ENCODE measurements at places on chromosomes 13 and 19.

- no peaks in the 10 kb centered on the region for H3K4me1 ChIP-seq
- no peaks in the 10 kb centered on the region for H3K36me3 ChIP-seq
- DNase-seq = no peak
- H3K27me3 ChIP-seq = no peaks in the 10 kb centered on the region
Measured at GRCh38 chr13:79306650-79307049, 99.4 kb downstream of the RBM26 start.

GRCh38 chr13:40137400-40137799 lies 481.9 kb downstream of the COG6 start:
- peaks cover 6% of the 10 kb centered on the region for H3K4me1 ChIP-seq
- H3K36me3 ChIP-seq = no peaks in the 10 kb centered on the region

- H3K27ac ChIP-seq = no peak overlapping the region
- no peaks in the 10 kb centered on the region for H3K27me3 ChIP-seq
Measured at GRCh38 chr19:55676383-55676782, 1.4 kb downstream of the EPN1 start.

DNA sequence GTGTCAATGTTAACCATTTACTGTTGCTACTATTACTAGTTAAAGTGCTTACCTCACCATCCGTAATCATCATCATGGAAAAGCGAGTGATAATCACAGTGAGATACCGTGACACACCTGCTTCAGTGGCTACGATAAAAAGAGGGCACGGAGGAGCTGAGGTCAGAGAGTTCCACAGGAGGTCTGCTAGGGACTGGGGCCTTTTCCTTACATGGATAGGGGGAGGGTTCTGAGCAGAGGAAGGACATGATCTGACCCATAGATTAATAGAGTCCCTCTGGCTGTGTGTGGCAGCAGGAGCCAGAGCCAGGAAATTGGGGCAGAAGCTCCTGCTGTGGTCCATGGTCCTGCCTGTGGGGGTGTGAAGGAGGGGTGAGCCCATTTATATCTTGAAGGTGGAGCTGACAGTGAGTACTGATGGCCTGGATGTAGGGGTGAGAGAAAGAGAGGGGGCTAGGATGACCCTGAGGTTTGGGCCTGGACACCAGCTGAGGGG lies 136.7 kb downstream of the SIPA1L3 start:
- no peaks in the 10 kb centered on the region for H3K36me3 ChIP-seq
- H3K4me3 ChIP-seq = no peak overlapping the region
- H3K4me1 ChIP-seq = no peaks in the 10 kb centered on the region
- DNase-seq = no peak
- no peak overlapping the region for H3K27ac ChIP-seq

- H3K27me3 ChIP-seq = no peaks in the 10 kb centered on the region
- H3K27ac ChIP-seq = no peak overlapping the region
- H3K4me3 ChIP-seq = no peak overlapping the region
- peaks cover 3% of the 10 kb centered on the region for H3K4me1 ChIP-seq
- no peaks in the 10 kb centered on the region for H3K36me3 ChIP-seq
Measured at GRCh38 chr13:44815623-44816022, 173.6 kb downstream of the NUFIP1 start.

DNA sequence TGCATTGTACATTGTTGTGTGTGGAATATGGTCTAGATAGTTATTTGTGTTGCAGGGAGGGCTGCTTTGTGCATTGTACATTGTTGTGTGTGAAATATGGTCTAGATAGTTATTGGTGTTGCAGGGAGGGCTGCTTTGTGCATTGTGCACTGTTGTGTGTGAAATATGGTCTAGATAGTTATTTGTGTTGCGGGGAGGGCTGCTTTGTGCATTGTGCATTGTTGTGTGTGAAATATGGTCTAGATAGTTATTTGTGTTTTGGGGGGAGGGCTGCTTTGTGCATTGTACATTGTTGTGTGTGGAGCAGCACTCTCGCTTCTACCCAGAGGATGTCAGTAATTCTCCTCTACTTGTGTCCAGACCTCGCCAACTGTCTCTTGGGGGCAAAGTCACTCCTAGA lies 36.3 kb upstream of the ZNF835 start:
- no peak overlapping the region for H3K4me3 ChIP-seq
- DNase-seq = no peak
- peaks cover 8% of the 10 kb centered on the region for H3K36me3 ChIP-seq
- H3K4me1 ChIP-seq = no peaks in the 10 kb centered on the region

- peaks cover 9% of the 10 kb centered on the region for H3K27me3 ChIP-seq
- no peak for DNase-seq
- no peak overlapping the region for H3K27ac ChIP-seq
- H3K36me3 ChIP-seq = peaks cover 15% of the 10 kb centered on the region
- H3K4me1 ChIP-seq = peaks cover 4% of the 10 kb centered on the region
Measured at GRCh38 chr13:95636853-95637252, 7.7 kb downstream of the DZIP1 start.

- H3K4me1 ChIP-seq = peaks cover 56% of the 10 kb centered on the region
- H3K27ac ChIP-seq = no peak overlapping the region
- no peak overlapping the region for H3K4me3 ChIP-seq
- no peaks in the 10 kb centered on the region for H3K36me3 ChIP-seq
- H3K27me3 ChIP-seq = no peaks in the 10 kb centered on the region
Measured at GRCh38 chr19:10233946-10234345, 2.8 kb upstream of the S1PR2 start.

- H3K27ac ChIP-seq = no peak overlapping the region
- peaks cover 54% of the 10 kb centered on the region for H3K36me3 ChIP-seq
- no peak for DNase-seq
- no peaks in the 10 kb centered on the region for H3K27me3 ChIP-seq
Measured at GRCh38 chr13:51380269-51380668, 40.8 kb downstream of the SERPINE3 start.

DNA sequence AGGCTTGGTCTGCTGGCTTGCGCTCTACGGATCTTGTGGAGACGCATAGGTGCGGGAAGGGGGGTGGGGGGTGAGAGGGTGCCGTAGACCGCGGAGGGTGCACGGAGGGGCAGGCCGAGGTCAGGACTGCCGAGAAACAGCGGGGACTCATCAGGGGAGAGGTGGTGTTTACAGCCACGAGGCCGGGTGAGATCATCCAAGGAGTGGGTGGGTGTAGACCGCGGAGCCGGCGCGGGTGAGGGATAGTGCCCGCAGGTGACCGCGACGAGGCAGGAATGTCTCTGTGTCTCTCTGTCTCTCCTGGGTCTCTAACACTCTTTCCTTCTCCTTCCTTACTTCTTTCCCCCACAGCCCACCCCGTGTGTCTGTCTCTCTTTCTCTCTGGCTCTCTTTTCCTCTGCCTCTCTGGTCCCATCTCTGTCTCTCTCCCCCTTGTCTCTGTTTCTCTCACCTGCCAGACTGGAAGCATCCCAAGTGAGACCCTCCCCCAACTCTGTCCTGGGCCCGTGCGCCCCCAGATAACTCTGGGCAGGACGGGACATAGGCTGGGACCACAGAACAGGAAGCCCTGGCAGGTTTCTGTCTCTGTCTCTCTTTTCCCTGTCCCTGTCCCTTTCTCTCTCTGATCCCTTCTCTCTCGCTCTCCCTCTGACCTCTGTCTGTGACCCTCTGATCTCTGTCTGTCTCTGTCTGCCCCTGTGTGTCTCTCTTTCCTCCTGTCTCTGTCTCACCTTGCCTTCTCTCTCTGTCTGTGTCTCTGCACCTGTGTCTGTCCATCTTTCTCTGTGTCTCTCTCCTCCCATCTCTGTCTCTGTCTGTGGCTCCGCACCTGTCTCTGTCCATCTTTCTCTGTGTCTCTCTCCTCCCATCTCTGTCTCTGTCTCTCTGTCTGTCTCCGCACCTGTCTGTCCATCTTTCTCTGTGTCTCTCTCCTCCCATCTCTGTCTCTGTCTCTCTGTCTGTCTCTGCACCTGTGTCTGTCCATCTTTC lies 1.8 kb upstream of the KLK4 start:
- peaks cover 41% of the 10 kb centered on the region for H3K27me3 ChIP-seq
- H3K27ac ChIP-seq = no peak overlapping the region
- peaks cover 7% of the 10 kb centered on the region for H3K4me1 ChIP-seq
- H3K36me3 ChIP-seq = no peaks in the 10 kb centered on the region
- no peak for DNase-seq

GRCh38 chr13:27964741-27965323 lies 4.3 kb downstream of the CDX2 start:
- no peaks in the 10 kb centered on the region for H3K36me3 ChIP-seq
- H3K4me3 ChIP-seq = no peak overlapping the region
- no peak for DNase-seq
- H3K27ac ChIP-seq = no peak overlapping the region

GRCh38 chr13:113448885-113449692 lies 4.2 kb downstream of the ADPRHL1 start:
- no peak for DNase-seq
- H3K4me1 ChIP-seq = no peaks in the 10 kb centered on the region
- peaks cover 16% of the 10 kb centered on the region for H3K36me3 ChIP-seq
- H3K27ac ChIP-seq = peak overlapping the region; percentile 25
- H3K27me3 ChIP-seq = no peaks in the 10 kb centered on the region

GRCh38 chr19:5128936-5129389 lies 160.1 kb downstream of the KDM4B start:
- no peak overlapping the region for H3K4me3 ChIP-seq
- DNase-seq = no peak
- H3K27me3 ChIP-seq = no peaks in the 10 kb centered on the region
- peaks cover 23% of the 10 kb centered on the region for H3K4me1 ChIP-seq

GRCh38 chr19:30780032-30780431 lies 407.8 kb downstream of the ZNF536 start:
- H3K27ac ChIP-seq = no peak overlapping the region
- H3K36me3 ChIP-seq = no peaks in the 10 kb centered on the region
- H3K4me1 ChIP-seq = no peaks in the 10 kb centered on the region
- peak; percentile 37 for DNase-seq

GRCh38 chr19:29860492-29860891 lies 48.7 kb downstream of the CCNE1 start:
- no peaks in the 10 kb centered on the region for H3K36me3 ChIP-seq
- no peak for DNase-seq
- H3K27ac ChIP-seq = no peak overlapping the region
- H3K27me3 ChIP-seq = no peaks in the 10 kb centered on the region
- no peak overlapping the region for H3K4me3 ChIP-seq

DNA sequence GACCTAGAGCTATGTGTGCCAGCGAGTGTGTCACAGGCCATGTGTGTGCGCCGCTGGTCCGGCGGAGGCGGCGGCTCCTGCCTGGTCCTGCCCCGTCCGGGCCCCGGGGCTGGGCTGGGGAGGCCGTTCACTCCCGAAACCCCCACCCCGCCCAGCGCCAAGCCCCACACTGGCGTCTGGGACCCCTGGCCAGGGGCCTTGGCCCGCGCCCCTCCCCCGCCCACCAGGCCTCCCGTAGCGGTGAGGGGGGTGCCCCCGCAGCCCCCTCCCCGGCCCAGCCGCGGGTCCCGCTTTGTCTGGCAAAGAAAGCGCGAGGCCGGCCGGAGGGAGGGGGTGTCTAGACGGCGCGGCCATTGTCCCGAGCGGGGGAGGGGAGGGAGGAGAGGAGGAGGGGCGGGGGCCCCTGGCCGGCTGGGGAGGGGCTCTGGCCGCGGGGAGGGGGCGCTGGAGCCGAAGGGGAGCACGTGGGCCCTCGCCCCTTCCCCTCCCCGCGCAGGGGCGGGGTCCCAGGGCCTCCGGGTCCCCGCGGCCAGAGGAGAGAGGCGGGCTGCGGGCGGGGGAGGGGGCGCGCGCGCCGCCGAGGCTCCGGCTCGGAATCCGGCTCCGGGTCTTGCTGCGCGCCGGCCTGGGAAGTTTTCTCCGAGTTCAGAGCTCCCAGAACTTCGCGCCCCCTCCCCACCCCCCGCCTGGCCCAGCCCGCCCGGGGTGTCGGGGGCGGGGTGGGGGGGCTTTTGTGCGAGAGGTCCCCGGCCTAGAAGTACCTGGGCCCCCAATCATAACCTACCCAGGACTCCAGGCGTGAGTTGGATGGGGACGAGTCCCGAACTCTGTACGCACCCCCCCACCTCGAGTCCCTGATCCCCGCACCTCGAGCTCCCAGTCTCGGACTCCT lies 888 bp downstream of the NOTCH3 start:
- no peak for DNase-seq
- H3K4me3 ChIP-seq = peak overlapping the region; percentile 61
- H3K4me1 ChIP-seq = peaks cover 27% of the 10 kb centered on the region
- H3K36me3 ChIP-seq = no peaks in the 10 kb centered on the region
- H3K27me3 ChIP-seq = peaks cover 6% of the 10 kb centered on the region

- H3K4me1 ChIP-seq = no peaks in the 10 kb centered on the region
- H3K27ac ChIP-seq = no peak overlapping the region
- no peak overlapping the region for H3K4me3 ChIP-seq
- peaks cover 14% of the 10 kb centered on the region for H3K27me3 ChIP-seq
- H3K36me3 ChIP-seq = no peaks in the 10 kb centered on the region
Measured at GRCh38 chr19:41701401-41702075, 6.9 kb upstream of the CEACAM5 start.

- no peaks in the 10 kb centered on the region for H3K27me3 ChIP-seq
- H3K27ac ChIP-seq = peak overlapping the region; percentile 98
- peaks cover 100% of the 10 kb centered on the region for H3K4me1 ChIP-seq
- H3K4me3 ChIP-seq = no peak overlapping the region
Measured at GRCh38 chr13:110324026-110324749, 17.1 kb downstream of the COL4A2 start.

DNA sequence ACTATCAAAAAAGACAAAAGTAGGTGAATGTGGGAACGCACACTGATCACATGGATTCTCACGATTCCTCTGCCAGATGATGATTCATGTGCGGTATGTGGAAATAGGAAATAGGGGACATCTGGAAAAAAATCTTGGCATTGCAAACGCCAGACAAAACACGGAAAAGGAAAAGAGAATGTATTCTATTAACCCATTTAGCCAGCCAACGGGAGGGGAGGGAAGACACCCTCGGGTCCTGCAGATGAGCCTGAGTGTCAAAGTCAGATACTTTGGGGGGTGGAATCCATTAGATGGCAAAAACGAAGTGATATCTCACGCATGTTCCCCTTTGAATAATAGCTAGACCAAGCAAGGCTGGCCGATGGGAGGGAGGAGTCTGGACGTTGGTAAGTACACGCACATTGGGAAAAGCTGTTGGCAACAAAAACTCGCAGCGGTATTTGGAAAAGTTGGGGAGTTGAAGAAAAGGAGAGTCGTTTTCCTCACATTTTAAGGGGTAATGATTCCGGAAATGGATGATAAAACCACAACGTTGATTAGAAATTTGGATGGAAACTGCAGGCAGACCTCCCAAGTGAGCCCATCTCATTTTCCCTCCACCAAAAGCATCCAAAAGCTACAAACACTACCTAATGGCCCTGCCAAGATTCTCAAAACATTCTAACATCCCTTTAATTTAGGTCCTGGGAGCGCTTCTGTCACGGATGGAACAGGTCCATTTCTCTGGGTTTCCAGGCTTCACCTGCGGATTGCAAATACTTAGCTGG lies 73.6 kb downstream of the COL4A1 start:
- H3K36me3 ChIP-seq = no peaks in the 10 kb centered on the region
- peak overlapping the region; percentile 77 for H3K27ac ChIP-seq
- H3K4me3 ChIP-seq = peak overlapping the region; percentile 21
- H3K27me3 ChIP-seq = no peaks in the 10 kb centered on the region
- peaks cover 80% of the 10 kb centered on the region for H3K4me1 ChIP-seq
- DNase-seq = peak; percentile 93

DNA sequence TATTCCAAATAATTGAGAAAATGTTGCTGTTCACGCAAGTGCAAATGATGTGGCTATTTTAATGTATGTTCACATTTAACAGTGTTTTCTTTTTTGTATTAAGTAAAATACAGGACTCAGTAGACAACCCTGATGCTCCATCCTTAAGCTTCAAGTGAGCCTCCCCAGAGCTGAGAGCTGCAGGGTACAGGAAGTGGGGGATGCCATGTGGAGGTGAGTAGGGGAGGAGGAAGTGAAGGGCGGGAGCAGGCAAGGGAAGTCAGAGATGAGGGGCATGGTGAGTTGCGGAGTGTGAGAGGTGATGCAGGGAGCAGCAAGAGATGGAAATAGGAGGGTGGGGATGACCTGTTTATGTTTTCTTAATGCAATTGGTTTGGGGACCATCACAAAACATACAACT lies 711.0 kb downstream of the UQCRFS1 start:
- no peaks in the 10 kb centered on the region for H3K4me1 ChIP-seq
- H3K4me3 ChIP-seq = no peak overlapping the region
- H3K27me3 ChIP-seq = peaks cover 9% of the 10 kb centered on the region
- H3K27ac ChIP-seq = no peak overlapping the region
- no peak for DNase-seq

Data from esophagus muscularis mucosa (tissue), 4 donors.